Stimulated activated CD4-positive, alpha-beta T cell treated with anti-CD3 and anti-CD28 coated beads, Interleukin-2, amount 100 ng/mL, for 24 hours (primary cell): ENCODE measurements at places on chromosomes 5 and 9.

- DNase-seq = no peak
Measured at GRCh38 chr5:43554497-43554896, 2.4 kb downstream of the PAIP1 start.

DNA sequence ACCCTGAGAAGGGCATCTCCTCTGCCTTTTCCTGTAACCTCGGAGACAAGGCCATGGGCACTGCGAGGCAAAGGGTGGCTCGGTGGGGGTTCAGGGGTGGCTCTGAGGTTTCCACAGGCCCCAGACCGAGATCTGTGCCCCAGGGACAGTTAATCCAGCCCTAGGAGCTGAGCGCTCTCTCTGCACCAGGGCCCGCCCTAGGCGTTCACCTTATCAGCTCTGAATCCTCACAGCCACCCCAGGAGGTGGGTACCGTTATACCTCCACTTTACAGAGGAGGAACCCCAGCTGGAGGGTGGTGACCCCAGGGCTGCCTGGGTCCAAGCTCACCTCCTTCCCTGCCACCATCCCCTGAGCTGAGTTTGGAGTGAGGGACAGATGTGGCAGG, 2.3 kb upstream of the ENG start:
- DNase-seq = no peak

DNA sequence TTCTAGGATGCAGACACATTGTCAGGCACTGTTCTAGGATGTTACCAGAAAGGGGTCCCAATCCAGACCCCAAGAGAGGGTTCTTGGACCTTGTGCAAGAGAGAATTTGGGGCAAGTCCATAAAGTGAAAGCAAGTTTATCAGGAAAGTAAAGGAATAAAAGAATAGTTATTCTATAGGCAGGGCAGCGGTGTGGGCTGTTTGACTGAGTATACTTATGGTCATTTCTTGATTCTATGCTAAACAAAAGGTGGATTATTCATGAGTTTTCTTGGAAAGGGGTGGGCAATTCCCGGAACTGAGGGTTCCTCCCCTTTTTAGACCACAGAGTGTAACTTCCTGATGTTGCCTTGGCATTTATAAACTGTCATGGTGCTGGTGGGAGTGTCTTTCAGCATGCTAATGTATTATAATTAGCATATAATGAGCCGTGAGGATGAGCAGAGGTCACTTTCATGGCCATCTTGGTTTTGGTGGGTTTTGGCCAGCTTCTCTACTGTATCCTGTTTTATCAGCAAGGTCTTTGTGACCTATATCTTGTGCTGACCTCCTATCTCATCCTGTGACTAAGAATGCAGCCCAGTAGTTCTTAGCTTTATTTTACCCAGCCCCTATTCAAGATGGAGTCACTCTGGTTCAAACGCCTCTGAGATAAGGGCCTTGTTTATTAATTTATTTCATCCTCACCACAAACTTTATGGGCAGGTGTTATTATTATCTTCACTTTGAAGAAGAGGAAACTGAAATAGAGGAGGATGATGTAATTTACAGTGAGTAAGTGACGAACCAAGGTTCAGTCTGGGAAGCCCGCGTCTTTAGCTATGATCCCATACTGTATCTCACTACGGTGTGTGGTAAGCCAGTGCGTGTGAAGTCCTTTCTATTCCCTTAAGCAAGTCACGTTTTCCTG, 186.0 kb upstream of the KLF4 start:
- no peak for DNase-seq

DNA sequence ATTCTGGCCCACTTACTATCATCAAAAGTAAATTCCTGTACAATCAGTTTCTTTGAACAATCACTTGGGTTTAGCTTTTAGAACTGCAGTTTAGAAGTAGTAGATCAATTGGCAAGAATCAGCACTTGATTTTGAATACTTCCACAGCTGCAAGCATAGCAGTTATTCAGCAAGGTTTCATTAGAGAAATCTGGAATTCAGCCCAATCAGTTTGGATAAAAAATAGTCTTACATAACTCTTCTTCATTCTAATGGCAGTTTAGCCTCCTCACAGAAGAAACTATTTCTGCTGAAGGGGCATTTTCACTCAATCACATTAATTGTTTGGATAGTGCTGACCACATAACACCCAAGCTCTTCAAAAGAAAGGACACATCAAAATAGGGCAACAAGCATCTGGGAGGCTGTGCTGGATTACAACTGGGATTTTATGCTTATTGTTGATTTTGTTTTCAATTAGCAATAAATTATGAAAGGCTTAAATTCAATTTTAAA, 336.2 kb upstream of the PDE4D start:
- no peak for DNase-seq

DNA sequence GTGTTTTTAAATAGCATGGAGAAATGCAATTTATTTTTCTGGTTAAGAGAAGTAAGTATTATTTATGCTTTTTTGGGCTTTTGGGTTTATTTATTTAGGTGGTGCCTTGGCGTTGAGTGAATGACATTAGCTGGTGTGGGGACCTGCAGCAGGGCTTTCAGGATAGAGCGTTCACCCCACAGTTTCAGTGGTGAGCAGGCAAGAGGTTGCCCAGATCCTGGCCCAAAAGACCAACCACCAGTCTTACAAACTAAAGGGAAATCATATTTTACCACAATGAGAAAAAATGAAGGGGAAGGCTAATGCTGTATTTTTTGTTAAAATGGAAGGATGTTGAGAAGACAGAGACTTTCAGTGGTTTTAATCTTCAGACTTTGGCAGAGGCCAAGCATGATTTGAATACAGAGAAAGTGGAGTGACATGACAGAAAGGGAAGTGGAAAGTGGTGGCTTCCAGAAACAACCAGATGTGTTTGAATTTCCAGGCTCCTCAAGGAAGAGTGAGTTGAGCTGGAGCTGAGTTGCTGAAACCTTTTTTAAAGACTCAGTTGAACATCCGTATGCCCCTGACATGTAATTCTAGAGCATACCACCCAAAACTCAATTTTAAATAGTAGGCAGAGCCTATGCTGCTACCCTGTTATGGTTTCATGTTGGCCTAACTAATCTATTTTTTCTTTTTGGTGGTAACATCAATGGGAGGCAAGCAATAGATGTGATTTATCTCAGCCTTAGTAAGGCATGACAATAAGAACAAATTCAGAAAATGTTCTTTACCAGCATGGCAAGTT, 94.8 kb downstream of the AOPEP start:
- DNase-seq = no peak

DNA sequence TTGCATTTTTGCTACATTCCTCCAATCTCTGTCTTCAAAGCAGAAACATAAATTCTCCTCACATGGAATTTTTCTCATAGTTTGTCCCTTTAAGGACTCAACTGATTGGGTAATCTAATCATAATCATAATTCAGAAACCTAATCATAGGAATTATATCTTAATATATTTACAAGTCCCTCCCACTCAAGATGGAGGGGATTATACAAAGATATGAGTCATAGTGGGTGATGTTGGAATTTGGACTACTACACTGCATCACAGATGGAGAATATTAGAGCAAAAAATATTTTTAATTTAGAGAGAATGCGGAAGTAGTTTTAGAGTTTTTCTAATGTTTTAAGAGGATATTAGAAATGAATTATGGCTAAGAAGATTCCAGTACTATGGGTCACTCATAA, 1034.0 kb downstream of the DTWD2 start:
- DNase-seq = no peak
